Astrocyte of the spinal cord (primary cell): ENCODE measurements at places on chromosomes 13 and 19.
A peak's percentile ranks its signal among the peaks of the same experiment; 100 is the strongest.

GRCh38 chr13:76758738-76759137 lies 127.5 kb downstream of the KCTD12 start:
- DNase-seq = no peak

GRCh38 chr13:26230703-26231102 lies 8.6 kb upstream of the RNF6 start:
- DNase-seq = no peak

- DNase-seq = no peak
These were observed 355.1 kb downstream of the LIG4 start for GRCh38 chr13:107860284-107860683.

DNA sequence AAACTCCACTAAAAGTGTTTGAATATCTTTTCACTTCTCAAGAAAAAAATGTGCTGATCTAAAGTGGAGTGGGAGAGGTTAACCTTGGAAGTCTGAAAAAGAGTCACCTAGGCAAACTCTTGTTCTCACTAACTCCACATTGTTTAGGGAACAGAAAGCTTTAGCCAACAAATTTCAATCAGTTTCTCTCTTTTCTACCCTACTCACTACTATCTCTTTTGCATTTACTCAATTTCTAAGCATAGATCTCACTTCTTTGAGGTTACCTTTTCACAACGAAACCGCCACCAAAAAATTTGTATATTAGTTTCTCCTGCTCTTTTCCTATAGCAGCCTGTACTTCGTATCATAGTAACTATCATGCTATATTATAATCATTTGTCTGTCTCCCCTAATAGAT lies 6.3 kb downstream of the NHLRC3 start:
- no peak for DNase-seq

- peak; percentile 71 for DNase-seq
These were observed 94.6 kb downstream of the KL start for GRCh38 chr13:33110713-33111413.

DNA sequence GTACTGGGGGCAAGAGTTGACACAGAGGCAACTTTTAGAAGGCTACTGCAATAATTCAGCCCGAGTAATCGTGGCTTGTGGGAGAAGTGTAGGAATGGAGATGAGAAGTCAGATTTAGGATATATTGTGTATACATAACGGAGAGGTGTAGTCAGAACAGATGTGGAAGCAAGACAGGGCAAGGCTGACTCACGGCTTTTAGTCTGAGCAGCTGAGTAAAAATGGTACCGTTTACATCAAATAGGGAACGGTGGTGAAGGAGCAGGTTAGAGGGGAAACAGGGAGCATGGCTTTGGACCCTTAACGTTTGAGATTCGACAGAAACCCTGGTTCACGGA lies 796 bp upstream of the LSM14A start:
- DNase-seq = peak; percentile 64

DNA sequence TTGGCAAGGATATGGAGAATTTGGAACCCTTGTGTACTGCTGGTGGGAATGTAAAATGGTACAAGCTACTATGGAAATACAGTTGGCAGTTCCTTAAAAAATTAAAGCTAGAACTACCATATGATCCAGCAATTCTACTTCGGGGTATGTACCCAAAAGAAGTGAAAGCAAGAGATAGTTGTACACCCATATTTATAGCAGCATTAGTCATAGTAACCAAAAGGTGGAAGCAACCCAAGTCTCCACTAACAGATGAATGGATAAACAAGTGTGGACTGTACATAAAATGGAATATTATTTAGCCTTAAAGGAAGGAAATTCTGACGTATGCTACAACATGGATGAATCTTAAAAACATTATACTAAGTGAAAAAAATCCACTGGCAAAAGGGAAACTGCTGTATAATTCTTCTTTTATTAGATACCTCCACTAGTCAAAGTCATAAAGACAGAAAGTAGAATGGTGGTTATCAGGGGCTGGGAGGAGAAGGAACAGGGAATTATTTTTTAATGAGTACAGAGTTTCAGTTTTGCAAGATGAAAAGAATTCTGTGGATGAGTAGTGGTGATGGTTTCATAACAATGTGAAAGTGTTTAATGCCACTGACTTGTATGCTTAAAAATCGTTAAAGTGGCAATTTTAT lies 141.6 kb downstream of the RXFP2 start:
- DNase-seq = no peak
